Cardiac fibroblast (primary cell): ENCODE measurements at places on chromosomes 3 and 15.

GRCh38 chr3:9703240-9703639, 393 bp upstream of the CPNE9 start:
- DNase-seq: no peak

DNA sequence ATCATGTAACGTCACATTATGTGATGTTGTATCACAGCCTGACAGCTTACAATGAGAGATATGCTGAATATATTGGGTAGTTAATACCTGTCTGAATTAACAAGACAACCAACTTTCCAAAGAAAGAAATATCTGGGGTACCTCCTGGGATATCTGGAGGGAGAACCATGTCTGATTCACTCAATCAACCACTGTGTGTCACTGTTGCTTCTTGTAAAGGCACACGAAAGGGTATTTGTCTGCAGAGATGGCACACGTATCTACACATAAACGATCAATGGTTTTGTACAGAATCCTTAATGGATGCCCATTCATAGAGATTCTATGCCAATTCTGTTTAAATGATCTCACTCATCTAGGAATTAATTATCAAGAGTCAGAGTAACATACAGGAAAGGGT, 252.1 kb upstream of the TMCO5A start:
- peak; percentile 40 for DNase-seq

DNA sequence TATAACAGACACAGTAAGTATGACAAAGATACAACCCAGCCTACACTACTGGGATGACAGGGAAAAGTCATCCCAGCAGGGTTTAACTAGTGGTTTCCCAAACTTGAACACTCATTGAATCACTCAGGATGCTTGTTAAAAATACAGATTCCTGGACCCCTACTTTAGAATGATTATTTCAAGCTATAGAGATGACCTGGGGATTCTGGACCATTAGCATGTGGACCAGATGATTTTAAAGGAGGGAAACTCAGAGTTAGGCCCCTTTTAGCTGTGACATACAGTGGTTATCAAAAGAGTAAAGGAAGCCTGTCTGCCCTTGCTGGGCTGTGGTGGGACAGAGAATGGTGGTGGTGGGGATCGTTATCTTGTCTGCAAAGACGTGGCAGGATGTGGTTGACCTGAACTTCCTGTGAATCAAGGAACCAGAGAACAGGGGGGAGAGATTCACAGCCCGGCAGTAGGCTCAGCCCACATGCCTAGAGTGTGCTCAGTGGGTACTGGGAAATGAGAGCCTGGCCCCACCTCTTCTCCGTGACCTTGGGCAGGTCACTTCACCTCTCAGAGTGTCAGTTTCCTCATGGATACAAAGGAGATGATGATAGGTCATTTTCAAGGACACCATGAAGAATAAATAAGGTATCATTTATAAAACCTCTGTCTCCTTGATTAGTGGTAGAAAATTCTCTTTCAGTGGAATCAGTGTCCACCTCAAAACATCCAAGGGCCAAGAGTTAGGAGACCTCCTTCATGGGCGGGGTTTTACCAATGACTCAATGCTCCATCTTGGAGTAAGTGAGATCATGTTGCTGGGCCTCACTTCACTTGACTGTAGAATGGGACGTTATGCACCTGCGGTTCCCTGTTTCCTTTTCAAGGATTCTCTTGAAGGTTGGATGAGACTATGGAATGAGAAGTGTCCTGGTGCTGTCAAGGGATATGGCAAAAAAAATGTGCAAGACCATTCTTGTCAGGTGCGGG, 306.5 kb downstream of the RPLP1 start:
- peak; percentile 58 for DNase-seq

DNA sequence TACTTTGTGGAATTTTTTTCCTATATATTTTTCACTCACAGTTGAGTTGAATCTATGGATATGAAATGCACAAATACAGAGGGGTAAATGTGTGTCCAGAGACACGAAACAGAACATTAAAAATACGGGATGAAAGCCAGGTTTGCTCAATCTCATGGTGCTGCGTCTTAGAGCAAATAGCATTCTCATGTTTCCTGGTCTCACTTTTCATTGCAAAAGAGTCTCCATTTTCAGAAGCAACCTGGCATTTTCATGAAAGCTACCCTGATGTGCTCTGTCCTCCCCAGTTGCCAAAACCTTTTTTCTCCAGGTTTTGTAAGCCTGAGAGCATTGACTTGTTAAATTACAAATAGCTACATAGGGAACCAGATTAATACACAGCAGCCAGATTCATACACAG, 49.5 kb upstream of the MBNL1 start:
- DNase-seq: peak; percentile 39

GRCh38 chr3:152334761-152335160, 66.0 kb downstream of the MBNL1 start:
- DNase-seq: no peak

GRCh38 chr3:120348065-120348990, 826 bp downstream of the LRRC58 start:
- peak; percentile 20 for DNase-seq

GRCh38 chr3:168616915-168617314, 521.2 kb upstream of the GOLIM4 start:
- DNase-seq: no peak

DNA sequence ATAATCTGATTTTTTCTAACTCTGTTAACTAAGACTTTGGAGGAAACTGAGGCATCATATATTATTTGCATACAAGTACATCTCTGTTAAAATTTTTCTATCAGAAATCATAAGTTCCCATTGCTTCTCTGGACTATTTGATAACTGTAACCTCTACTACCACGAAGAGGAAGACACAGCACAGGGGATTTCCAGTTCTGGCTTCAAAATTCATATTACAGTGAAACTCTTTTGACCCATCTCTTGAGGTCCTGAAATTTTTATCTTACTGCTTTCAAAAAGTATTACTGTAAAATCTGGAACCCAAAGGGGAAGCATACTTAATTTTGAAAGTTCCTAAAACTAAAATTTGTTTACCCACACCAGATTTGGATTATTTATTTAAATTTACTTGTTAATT, 4.2 kb downstream of the PLSCR1 start:
- DNase-seq: no peak

GRCh38 chr3:127792541-127793292, 29.6 kb downstream of the MGLL start:
- peak; percentile 99 for DNase-seq

DNA sequence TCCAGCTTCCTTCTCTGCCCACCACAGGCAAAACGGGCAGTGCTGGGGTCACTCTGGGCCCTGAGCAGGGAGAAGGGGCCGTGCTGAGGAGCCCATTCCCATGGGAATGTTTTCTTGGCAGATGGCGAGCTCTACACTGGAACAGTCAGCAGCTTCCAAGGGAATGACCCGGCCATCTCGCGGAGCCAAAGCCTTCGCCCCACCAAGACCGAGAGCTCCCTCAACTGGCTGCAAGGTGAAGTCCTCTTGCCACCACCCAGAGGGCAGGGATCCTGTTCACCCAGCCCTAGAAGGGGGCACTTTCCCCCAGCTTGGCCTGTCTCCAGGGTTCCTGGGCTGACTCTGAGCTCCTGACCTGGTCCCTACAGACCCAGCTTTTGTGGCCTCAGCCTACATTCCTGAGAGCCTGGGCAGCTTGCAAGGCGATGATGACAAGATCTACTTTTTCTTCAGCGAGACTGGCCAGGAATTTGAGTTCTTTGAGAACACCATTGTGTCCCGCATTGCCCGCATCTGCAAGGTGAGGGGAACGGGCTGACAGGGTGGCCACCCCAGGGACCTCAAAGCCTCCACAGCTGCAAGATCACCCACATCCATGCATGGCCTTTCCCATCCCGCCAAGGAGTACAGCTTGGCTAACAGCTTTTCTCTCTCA, 12.4 kb downstream of the CIB1 start:
- DNase-seq: peak; percentile 96
